ENCODE measurements at places on chromosomes 6 and 20.
A peak's percentile ranks its signal among the peaks of the same experiment; 100 is the strongest.

GRCh38 chr6:6856538-6857523 is 250.9 kb upstream of the RREB1 start:
- DNase-seq = peak; percentile 51

DNA sequence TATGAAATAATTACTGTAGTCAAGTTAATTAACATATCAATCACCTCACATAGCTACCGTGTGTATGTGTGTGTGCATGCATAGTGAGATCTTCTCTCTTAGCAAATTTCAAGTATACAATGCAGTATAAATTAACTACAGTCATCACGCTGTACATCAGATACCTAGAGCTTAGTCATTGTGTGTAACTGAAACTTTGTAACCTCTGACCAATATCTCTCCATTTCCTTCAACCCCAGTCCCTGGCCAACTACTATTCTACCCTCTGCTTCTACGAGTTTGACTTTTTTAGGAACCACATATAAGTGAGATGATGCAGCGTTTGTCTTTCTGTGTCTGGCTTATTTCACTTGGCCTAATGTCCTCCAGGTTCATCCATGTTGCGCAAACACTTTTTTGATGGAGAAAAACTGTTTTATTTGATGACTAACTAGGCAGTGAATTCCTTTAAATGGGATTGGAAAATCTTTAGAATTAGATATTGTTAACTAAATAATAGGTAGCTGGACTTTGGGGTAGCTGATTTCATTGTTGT is 459.5 kb downstream of the DHX35 start:
- DNase-seq = no peak

DNA sequence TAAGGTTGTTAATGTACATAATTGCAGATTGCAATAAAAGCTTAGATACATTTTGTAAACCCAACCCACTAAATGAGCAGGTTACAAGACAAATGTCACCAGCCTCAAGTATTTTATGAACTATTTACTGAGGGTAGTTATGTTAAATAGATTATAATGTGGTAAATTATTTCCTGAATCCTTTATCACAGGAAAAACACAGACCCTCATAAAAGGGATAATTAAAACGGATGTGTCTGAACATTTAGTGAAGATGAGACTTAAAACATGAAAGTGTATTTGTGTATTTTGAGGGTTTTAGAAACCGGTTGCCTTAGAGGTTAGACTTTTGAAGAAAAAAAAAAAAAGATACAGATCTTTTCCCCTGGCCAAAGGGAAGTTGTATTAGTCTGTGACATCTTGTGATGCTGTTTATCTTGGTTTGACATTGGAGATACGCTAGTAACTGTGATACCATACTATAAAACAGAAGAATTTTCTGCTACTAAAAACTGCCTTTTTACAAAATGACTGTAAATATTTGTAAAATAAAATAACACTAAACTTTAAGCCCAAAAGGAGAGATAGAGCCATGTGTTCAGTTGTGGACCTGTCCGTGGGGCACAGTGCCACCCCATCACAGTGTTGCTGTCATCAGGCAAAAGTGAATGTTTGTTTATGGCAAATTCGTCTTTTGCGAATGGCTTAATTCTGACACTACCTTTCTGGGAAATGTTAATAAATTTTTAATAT is 9.7 kb downstream of the DYNLT1 start:
- no peak for DNase-seq

DNA sequence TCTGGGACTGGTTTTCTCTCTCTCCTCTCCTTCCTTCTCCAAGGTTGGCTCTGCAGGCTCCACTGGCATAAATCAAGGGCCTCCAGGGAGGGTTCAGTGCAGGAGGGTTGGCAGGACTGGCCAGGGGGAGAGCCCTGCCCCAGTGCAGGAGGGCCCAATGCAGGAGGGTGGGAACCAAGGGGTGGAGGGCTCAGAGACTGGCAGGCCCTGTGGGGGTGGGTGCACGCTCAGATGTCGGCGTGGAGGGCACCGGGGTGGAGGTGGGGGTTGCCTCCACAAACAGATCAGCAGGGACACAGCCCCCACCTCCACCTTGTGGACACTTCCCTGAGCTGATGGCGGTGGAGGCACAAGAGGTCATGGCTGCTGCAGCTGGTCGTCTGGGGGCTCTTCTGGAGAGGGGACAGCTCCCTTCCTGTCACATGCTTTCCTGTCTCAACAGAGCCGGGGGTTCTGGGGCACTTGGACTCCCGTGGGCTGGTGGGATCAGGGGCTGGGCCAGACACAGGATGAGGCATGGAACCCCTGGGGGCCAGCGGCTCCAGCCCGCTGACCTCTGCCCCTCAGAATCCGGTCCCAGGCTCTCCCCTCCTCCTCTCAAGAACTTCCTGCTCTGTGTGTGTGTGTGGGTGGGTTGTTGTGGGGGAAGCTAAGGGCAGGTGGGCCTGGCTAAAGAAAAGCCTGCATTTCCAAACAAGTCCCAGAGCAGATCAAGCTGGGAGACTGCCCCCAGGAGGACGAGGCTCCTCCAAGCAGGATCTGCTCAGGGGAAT is 2.7 kb upstream of the ABHD16B start:
- no peak for DNase-seq

DNA sequence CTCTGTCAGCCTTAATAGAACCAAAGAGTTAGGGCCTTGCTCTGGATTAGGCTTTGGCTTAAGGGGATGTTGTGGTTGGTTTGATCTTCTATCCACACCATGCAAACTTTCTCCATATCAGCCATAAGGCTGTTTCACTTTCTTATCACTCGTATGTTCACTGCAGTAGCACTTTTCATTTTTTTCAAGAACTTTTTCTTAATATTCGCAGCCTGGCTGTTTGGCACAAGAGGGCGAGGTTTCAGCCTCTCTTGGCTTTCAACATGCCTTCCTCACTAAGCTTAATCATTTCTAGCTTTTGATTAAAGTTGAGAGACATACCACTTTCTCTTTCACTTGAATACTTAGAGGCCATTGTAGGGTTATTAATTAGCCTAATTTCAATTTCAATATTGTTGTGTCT is 193.1 kb downstream of the NRN1 start:
- DNase-seq = no peak

- DNase-seq = no peak
Measured at GRCh38 chr6:13760307-13761304, 49.0 kb upstream of the RANBP9 start.

DNA sequence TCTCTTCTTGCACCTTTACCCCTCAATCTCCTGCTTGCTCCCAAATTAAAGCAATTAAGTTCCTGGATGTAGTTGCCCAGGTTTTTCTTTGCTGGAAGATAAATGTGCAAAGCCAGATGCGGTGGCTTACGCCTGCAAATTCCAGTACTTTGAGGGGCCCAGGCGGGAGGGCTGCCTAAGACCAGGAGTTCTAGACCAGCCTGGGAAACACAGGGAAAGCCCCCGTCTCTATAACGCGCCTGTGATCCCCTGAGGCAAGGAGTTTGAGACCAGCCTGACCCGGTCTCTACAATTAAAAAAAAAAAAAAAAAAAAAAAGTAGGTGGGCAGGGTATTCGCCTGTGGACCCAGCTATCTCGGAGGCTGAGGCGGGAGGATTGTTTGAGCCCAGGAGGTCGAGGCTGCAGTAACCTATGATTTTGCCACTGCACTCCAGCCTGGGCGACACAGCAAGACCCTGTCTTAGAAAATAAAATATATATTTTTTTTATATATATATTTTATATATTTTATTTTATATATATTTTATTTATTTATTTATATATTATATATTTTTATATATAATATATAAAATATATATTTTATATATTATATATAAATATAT is 461 bp upstream of the DCDC2 start:
- DNase-seq = no peak

DNA sequence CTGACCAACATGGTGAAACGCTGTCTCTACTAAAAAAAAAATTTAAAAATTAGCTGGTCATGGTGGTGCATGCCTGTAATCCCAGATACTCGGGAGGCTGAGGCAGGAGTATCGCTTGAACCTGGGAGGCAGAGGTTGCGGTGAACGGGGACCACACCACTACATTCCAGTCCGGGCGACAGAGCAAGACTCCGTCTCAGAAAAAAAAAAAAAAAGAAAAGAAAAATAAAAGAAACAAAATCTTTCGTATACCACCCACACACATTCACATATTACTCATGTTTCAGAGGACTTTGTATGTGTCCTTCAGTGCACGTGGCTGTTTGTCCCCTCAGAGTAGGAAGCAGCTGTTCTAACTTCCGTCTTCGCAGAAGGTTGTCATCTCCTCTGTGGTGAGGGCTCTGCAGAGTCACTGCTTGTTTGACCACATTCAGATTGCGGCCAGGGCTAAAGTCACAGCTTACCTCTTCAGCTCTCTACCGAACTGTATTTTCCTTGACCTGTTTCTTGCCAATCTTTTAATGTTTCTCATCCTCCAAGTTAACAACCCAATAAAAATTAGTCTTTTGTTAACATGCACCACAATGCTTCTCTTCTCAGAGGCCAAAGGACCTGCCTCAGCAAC is 36.6 kb upstream of the HIVEP1 start:
- DNase-seq = no peak

- DNase-seq = no peak
Measured at GRCh38 chr20:8812817-8813216, 256.1 kb upstream of the PLCB4 start.

DNA sequence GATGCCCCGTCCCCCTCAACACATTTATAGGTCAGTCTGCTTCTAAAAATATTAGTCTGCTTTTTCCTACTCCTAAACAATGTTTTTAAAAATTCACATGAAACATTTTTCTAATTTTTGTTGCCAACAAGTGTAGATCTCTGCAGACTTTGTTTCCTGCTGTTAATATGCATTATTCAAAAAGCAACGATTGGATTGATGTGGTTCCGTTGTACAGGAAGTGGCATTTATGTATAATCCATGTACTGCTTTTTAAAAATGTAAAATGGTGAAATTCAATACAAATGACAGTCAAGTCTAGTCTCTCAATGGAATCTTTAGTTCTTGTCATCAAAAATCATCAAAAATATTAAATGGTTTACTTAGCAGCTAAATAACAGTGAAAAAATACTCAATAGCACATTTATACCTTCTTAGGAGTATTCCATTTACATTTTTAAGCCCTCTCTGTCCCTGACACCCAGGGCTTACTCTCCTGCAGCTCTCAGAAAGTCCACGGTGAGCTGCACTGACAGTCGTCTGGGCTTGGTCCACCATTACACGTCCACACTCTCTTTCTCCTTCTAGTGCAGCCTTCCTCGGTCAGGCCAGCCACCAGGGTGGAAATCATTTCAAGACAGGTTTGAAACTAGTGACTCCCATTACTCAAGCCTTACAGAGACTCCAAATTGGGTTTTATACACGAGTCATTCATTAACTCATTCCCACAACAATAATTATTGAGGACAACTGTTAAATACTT is 211.5 kb downstream of the TMEM200A start:
- no peak for DNase-seq

GRCh38 chr6:77324866-77325265 is 138.4 kb downstream of the HTR1B start:
- DNase-seq = no peak

DNA sequence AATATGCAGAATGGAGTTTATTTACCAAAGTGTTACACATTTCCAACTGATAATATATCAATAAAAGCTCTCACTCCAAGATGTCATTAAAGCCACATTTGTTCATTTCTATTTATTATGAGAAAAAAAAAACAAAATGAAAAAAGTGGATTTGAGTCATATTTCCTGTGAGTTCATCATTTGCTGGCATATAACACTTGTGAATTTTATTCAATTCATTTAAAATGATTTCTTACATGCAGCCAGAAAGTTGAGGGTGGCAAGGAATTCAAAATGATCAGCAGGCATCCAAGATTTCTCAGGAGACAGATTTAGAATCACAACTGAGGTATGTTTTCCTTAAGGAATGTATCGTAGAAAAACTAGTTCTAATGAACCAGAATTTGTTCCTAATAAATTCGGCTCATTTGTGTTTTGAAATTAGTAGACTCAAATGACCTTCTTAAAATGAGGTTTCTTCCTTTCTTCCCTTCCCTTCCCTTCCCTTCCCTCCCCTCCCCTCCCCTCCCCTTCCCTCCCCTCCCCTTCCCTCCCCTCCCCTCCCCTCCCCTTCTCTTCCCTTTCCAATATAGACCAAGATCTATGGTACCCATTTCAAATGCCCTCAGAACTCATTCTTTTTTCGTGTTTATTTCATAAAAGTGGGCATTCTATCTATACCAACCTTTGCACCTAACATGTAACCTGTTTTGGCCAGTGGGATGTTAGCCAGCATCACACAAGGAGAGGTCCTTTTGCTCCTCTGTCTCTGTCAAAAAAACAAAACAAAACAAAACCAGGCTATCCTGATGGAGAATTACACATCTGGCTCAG is 357.9 kb upstream of the TSHZ2 start:
- DNase-seq = no peak

Data from foreskin melanocyte (primary cell).